ENCODE measurements at places on chromosomes 5 and 9.

DNA sequence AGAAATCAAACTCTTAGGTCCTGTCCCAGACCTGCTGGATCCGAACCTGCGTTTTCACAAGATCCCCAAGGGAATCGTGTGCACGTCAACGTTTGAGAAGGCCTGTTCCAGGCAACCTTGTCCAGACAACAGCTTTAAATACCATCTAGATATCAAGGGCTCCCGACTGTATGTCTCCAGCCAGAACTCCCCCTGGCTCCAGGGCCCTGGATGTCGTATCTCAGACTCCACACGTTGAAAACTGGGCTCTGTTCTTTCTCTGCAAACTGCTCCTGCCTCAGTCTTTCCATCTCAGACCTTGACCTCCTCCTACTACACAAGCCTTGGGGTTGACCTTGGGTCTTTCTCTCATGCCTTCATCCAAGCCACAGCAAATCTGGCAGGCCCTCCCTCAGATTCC lies 5.8 kb upstream of the ENG start:
- no peak for DNase-seq

DNA sequence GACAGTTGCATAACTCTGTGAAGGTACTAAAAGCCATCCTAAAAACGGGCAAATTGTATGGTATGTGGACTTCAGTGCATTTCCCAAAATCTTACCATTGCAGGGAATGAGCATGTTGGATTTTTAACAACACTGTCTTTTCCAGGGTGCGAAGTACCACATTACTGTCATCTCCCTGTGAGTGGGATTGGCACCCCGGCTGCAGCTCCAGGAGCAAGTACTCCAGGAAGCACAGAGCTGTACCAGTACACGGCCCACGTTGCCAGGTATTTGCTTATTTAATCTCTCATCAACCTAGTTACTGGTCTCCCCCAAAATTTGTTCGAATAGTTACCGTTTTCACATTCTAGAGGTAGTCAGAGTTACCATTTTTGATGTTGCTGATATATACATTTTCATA lies 22.6 kb upstream of the TJP2 start:
- DNase-seq = no peak

GRCh38 chr5:115435778-115436712 lies 108.5 kb downstream of the FEM1C start:
- no peak for DNase-seq

DNA sequence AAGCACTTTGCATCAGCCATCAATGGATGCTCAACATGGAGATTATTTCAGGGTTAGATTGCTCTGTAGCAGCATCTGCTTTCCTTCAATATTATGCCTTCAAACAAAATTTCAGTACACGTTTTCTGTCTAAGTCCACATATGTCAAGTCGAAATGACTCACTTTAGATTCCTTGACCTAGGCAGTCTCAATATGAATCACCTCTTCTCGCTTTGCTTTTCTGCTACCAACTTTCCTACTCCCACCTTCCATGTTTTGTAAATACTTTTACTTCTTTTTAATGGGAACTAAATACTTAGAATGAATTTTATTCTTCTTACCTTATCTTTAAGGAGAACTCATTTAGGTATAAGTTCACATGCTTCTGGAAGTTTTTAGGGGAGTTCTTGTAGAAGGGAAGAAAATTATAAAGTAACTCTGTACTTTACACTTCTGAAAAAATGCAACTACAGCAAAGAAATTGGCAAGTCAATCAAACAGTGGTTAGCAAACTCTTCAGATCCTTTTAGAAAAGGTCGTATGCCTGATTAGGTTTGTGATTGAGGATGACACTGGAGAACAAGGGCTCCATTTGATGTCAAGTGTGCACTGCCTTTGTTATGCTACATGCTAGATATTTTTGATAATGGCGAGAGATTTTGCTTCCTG lies 478.5 kb upstream of the SMARCA2 start:
- DNase-seq = no peak

DNA sequence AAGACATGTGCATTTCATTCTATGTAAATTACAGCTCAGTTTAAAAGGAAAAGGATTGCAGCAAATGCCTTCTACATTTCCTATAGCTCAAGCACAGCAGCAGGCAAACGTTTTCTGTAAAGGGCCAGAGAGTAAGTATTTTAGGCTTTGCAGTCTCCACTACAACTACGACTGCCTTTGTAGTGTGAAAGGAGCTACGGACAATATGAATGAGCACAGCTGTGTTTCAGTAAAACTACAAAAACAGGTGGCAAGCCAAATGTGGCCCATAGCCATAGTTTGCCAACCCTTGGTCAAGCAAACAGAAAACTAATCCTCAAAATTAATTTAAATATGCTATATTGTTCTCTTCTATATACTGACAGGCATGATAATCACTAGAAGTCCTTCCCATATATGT lies 7.2 kb downstream of the PTBP3 start:
- no peak for DNase-seq

DNA sequence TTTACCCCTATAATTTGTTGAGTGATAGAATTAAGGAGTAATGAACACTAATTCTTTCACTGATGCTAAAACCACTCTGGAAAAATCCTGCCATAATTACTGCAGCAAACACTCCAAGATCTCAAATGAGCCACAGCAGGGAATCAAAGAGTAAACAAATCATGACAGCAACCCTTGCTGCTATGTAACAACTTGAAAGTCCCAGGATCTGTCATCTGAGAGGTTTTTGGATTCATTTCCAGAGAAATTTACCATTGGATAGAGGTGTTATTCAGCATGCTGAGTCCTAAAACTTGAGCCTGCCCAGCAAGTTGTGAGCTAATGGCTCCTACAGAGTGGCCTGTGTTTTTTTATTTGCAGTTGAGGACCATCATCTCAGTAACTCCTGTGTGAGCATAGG lies 59.2 kb downstream of the PRLR start:
- DNase-seq = no peak

DNA sequence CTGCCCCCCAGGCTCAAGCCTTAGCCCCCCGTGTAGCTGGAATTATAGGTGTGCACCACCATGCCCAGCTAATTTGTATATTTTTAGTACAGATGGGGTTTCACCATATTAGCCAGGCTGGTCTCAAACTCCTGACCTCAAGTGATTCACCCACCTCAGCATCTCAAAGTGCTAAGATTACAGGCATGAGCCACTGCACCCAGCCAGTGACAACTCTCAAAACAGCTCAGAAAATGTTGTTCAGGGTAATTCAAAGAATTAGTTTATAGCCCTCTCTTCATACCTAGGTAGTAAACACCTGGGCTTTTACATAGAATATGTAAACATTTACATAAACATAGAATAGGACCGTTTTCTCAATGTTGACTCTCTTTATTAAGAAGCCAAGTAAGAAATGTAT lies 168.7 kb downstream of the ENC1 start:
- no peak for DNase-seq

DNA sequence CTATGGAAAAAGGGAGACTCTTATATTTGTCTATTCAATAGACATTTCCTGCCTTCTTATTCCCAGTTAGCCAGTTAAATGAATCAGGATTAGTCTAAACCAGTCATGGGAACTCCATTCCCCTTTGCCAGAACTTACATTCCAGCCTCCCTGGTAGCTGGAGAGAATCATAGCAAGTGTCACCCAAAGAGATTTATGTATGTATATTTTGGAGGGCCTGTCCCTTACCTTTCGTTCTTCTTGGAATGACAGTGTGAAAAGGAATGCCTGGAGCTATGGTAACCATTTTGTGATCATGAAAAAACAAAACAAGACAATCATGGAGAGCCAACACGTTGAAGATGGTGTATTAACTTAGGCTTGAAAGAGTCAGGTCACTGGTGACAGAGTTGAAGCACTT lies 627.7 kb downstream of the CCDC171 start:
- DNase-seq = no peak

- no peak for DNase-seq
Observed at GRCh38 chr9:134163371-134164196, 780 bp downstream of the RNU6ATAC start.

DNA sequence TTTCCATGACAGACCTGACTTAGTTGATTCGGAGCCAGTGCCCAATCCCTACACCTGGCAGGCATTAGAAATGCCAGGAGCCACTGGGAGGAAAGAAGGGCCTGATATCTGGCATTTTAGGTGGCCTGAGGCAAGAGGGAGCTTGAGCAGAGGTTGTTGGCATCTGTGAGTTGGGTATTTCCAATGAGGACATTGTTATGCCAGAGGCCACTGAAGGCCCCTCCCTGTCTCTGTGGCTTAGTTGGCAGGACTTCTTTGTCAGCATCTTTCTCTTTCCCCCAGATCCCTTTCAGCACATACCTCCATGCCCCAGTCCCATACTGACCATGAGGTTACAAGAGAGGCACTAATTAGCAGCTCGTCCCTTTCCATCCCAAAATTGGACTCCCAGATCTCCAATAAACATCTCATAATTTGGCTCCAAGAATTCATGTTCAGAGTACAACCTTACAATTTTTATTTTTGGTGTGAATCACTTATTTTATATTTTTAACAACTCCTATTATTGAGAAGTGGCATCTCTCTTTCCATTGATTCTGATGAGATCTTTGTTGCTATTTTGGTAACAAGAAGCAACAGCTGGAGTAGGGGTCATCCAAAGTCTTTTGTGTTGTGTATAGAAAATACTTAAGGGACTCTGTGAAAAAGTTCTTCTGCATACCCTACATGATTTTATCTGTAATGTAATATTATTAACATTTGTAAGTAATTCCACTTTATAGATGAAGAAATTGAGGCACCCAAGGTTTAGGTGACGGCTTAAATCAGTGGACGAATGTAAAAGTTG lies 68.6 kb upstream of the MAP3K1 start:
- no peak for DNase-seq

DNA sequence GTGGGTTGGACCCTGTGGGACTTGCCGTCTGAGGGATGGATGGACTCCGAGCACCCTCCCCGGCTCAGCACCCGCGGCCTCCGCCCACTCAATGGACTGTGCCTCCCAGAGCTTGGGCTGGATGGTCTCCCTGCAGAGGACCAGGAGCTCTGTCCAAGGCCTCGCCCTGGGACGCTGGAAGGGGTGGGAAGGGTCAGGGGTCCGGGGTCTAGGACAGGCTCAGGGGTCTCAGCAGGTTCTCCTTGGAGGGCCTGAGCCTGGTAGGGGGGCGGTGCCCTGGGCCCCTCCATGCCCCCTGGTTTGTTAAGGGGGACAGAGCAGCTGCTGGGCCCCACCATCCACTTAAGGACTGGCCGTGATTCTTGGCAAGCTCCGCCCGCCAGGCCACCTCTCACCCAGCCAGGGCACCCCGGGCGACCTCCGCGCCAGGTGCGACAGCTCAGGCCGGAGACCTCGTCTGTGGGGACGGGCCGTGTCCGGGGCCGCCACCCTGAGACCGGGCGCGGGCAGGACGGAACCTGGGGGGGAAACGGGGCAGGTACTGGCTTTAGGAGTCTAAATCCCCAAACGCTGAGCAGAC lies 29.2 kb downstream of the EXOC3 start:
- no peak for DNase-seq

DNA sequence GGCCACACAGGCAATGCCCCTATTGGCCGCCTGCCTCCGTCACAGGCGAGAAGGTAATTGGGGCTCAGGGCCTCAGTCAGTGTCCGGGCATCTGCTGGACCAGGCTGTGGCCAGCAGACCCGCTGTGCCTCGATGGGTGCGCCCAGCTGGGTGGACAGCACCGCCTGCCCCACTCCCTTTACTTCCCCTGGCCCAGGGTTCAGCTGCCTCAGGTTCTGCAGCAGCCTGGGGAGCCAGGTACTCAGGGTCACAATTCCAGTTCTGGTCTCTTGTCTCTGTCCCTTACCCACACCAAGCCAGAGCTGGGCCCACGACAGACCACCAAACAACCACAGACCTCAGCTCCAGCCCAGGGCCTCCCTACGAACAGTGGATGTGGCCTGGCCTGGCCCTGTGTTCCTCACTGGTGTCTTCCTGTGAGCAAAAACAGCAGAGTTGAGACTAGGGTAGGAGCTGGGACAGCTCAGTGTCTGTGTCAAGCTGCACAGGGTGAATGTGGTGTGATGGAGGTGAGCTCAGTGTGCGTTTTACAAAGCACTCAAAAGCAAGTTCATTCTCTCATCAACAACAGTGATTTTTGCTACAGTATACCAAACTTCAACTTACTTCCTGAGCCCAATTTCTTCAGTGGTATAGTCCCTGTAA lies 33.4 kb upstream of the SUSD3 start:
- DNase-seq = no peak

DNA sequence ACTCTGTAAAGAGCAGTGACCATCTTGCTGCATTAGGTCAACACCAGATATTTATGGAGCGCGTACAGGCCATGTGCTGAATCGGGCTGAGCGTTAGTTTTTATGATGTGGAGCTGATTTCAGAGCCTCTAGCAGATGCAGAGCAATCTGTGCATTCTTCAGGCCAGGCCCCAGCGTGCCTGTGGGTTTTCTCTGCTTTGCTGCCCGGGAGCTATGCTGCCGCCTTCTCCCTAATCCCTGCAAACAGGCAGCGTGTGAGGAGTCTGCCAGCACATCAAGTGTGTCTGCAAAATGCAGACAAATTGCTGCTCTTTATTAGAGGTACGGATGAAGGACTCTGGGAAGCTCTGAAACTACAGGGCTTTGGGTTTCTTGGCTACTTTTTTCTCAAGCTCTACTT lies 170.0 kb downstream of the NTRK2 start:
- no peak for DNase-seq

DNA sequence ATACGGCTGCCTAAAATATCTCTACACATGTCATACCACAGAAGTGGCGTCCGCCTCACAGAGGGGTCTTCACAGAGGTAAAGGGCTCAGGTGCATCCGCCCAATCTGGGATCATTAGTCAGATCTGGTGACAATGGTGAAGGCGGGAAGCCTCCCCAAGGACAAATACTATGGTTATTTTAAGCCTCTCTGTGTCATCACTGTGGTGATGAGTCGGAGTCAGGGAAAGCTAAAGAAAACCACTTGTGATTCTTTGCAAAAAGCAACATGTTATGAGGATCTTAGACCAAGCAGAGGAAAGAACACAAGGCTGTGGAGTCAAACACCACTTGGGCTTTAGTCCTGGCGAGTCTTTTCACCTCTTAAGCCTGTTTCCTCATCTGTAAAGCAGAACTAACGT lies 190.4 kb downstream of the DRD1 start:
- DNase-seq = no peak

- DNase-seq = no peak
Observed at GRCh38 chr9:130172858-130173665, 858 bp downstream of the NCS1 start.

- DNase-seq = no peak
Observed at GRCh38 chr9:120974921-120975320, 48.3 kb upstream of the TRAF1 start.
